ENCODE measurements at places on chromosomes 12 and 14. TPM values are rescaled to one million over a fixed set of nuclear protein-coding genes. Genes with fewer than 3 reads are reported as not detected.

- DNase-seq: no peak
These were observed 45.1 kb upstream of the RERGL start for GRCh38 chr12:18135086-18135485.

DNA sequence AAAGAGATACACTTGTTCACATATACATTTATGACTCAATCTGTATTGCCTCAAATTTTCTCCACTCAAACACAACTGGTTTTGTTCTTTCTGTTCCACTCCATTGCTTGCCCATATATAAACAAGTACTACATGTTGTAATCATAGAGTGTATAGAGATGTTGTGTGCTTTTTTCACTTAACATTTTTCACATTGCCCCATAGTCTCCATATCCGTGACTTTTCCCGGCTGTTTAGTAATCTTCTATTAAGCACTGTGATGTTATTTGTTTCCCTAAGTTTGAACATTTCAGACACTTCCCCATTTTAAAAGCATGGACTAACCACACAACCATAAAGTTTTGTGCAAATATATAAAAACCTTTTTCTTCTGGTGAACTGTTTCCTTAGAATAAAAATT is 45.5 kb upstream of the PTPRR start:
- no peak for DNase-seq

DNA sequence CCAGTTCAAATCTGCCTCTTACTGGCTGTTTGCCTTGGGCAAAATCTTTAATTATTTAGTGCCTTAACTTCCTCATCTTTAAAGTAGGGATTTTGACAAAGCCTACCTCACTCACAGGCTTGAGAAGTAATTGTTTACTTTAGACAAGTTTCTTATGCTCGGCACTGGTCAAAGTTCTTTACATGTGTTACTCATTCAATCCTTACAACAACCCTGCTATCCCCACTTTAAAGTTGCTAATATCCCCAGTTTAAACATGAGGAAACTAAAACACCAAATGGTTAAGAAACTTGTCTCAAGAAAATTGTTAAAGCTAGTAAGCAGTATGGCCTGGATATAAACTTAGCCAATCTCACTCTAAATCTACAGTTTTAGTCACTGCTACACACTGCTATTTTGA is 204.0 kb upstream of the AVPR1A start:
- DNase-seq: no peak

The BCL2L2 gene
- total RNA-seq: 15.5 TPM

- DNase-seq: no peak
These were observed 44.7 kb upstream of the MDM1 start for GRCh38 chr12:68376901-68377300.
